ENCODE measurements at places on chromosomes 4 and X.

GRCh38 chrX:99301990-99302389, 1108.1 kb downstream of the PCDH19 start:
- DNase-seq, result no peak

- DNase-seq, result no peak
Observed at GRCh38 chrX:140425712-140426395, 79.0 kb downstream of the SOX3 start.

DNA sequence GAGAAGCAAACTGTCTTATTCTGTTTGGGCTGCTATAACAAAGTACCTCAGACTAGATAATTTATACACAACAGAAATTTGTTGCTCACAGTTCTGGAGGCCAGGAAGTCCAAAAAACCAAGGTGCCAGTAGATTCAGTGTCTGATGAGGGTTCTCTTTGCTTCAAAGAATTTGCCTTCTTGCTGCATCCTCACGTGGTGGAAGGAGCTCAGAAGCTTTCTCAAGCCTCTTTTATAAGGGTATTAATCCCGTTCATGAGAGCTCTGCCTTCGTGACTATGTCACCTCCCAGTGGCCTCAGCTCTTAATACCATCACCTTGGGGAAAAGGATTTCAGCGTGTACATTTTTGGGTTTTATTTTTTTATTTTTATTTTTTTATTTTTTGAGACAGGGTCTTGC, 20.1 kb downstream of the CA5B start:
- no peak for DNase-seq

GRCh38 chr4:89496851-89497250, 189.3 kb upstream of the GPRIN3 start:
- peak; percentile 75 for DNase-seq

DNA sequence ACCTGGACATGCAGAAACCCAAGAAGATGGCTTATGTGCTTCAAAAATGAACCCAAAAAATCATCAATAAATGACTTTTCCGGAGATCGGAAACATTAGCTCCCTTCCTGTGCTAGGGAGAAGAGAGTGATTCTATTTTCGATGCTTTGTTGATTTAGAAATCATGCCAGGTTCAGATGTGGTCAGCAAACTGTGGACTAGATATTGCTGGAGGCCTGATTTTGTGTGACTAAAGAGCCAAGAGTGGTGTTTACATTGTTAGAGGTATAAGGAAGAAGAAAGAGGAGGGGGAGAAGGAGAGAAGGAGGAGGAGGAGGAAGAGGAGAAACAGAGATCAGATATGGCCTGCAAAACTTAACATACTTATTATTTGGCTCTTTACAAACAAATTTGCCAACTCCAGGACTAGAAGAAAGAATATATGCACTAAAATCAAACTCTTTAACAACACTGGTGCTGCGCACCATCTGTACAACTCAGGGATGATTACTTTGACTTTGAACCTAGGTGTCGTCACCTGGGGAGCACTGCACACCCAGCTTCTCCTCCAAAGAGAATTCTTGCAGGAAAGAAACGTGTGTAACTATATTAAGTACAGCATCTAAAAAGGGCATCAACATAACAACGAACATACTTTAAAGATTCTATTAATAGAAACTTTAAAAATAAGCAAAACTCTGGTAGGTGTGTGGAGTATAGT, 664.9 kb upstream of the LCORL start:
- no peak for DNase-seq

- no peak for DNase-seq
Observed at GRCh38 chr4:22539251-22539650, 23.4 kb upstream of the ADGRA3 start.

DNA sequence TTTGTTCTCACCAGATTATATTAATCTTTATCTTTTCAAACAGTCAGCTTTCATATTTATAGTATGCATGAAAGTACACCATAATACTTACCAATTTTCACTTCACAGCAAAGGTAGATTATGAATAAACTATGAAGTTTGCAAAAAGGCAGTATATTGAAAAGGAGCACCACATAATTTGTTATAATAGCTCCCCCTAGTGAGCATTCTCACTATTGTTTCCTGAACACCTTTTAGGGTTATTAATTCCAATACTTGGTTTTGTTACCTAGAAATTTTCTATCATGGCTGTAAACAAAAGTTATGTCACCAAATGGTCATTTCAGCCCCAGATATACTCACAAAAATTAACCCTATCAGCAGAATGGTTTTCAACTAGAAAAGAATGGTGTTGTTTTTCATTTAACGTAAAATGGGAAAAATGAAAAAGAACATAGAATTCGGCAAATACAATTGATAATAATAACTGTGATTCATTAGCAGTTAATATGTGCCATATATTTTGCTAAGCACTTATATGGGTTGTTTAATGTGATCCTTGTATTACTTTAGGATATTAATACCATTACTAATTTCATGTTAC, 30.2 kb upstream of the NKX6-1 start:
- DNase-seq, result peak; percentile 20

- DNase-seq, result no peak
Observed at GRCh38 chr4:168688584-168688983, 191.7 kb downstream of the PALLD start.

DNA sequence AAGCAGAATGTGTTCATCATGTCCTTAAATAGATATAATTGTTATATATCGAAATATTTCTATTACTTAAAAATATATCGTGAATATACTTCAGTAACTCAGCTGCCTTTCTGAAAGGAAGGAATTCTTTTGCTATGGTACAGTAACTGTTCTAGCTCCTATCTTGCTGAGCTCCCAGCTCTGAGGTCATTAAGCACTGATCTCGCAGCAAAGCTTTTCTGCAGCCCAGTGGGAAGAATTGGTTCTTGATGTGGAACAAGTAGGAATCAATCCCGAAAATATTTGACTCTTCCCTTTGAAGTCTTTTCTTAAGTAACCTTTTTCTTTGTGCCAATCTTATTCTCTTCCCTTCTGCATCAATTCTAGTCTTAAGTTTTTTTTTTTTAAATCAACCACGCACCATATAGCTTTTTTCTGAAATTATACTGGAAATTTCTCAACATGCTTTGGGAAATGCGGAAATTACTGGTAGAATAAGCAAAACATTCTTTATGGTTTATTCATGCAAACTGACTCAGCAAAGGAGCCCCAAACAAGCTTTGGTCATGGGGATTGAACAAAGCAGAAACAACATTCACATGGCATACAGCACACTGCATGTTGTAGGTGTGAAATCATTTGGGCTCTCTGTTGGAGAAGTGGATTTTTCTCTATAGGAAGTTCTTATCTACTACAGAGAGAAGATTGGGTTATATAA, 428.9 kb upstream of the GNPDA2 start:
- no peak for DNase-seq

- DNase-seq, result no peak
Observed at GRCh38 chr4:124210746-124211145, 501.8 kb downstream of the ANKRD50 start.

DNA sequence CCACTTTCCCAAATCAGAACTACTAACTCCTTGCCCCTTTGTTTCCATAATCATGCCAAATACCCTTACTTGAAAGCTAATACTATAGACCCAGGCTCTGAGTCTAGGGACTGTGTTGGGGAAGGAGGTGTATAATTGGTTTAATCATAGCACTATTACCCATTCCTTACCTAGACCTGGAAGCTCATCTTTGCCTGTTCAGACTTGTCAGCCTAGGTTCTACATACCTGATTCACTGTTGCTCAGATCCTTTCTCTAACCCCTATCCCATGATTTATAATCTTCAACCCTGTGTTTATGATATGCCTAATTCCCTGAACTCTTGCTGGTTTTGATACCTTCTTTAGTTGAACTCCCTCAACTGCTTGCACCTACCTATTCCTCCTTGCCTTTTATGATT, 123.1 kb upstream of the GRIA3 start:
- no peak for DNase-seq

GRCh38 chr4:127622621-127622920, 10.2 kb upstream of the INTU start:
- no peak for DNase-seq

DNA sequence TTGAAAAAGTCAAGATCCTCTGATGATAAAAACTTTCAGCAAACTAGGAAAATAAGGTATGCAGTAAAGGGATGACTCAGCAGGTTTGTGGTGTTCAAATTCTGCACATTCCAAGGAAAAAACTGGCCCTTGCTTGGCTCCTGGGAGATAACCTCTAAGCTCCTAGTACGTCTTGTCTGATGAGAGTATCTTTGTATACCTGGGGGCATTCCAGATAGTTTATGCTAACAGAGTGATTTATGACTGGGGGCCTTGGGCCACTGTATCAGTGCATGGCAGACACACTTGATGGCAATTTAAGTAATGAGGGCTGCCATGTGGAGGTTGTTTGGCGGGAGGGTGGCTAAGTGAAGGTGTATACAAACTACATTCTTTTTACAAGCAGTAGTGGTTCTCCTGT, 56.9 kb downstream of the NSG1 start:
- DNase-seq, result peak; percentile 68

DNA sequence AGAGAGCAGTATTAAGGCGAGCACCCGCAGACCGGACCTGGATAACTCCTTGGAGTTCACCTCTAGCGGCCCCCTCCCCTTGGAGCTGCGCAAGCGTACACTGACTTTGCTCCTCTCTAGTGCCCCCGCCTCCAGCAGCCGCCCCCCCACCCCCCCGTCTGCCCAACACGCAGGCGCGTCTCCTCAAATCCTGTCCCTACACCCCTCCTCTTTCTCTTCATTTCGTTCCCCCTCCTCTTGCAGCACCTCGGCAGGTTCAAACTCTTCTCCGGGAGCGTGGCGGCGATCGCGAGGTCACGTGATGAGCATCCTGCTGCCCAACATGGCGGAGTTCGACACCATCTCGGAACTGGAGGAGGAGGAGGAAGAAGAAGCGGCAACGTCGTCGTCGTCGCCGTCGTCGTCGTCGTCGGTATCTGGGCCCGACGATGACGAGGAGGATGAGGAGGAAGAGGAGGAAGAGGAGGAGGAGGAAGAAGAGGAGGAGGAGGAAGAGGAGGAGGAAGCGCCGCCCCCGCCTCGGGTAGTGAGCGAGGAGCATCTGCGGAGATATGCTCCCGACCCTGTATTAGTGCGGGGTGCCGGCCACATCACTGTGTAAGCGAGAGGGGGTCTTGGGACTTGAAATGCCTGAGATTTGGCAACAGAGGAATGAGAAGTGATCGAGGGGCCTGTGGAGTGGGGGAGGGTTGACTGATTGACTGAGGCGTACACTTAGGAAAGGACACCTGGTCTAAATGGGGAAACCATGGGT, at the start of gene CHIC1:
Gene CHIC1 (plus strand): TSS at position 214 of the 754 bp plus-strand sequence. CDS start 88 bp downstream, at position 302.
- peak; percentile 55 for DNase-seq

DNA sequence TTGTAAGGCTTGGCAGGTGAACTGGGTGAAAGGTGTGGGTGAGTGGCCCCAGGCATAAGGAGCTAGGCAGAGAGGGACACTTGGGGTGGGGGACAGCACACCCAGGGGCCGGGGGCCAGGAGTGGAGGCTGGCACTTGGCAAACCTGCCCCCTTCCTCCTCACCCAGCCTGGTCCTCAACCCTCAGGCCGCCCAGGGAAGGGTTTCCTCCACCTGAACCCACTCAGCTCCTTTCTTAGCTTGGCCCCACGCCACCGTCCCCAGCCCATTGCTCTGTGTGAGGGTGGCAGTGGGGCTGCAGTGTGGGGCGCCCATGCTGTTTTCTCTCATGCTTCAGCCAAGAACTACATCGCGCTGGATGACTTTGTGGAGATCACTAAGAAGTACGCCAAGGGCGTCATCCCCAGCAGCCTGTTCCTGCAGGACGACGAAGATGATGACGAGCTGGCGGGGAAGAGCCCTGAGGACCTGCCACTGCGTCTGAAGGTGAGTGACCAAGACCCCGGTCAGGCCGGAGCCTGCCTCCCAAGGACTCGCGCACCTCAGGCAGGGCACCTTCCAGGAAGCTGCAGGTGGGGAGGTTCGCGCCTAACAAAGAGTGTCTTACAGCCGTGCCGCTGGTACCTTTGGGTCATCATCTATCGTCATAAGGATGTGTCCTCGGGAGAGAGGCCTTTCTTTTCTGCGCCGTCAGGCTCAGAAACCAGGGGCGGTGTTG, 25.2 kb downstream of the WFS1 start:
- no peak for DNase-seq

DNA sequence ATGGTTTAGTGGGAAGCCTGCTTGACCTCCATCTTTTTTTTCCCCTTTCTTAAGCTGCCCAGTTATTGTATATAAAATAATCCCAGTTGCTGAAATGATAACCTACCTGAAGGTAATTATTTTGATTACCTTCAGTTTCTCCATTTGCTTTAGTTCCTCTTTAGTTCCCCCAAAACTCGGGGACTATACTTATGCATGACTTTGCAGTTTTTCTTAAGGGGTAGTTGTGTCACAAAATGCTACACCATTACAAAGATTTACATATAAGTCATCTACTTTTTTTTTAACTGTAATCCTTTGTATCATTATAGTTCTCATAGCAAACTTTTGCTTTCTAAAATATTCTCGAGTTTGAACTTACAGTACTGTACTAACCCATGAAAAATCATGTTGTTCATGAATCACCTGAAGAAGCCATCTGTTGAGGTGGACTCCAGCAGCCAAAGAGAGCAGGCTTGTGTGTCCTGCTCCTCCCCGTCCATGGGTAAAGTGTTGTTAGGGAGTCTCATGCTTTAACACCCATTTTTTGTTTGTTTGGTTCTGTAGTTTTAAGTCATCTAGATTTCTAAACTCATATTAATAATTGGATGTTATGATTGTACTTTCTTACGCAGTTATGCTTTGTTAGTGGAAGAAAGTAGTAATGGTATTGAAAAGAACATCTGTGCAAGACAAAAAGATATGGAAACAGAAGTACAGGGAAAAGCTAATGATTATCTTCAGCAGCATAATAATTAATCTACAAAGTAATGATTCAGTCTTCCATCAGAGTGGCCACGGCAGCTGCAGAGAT, 34.6 kb downstream of the HADH start:
- DNase-seq, result no peak

All from AG10803 (cell line).